ENCODE measurements at places on chromosomes 13 and 19. TPM values are rescaled to one million over a fixed set of nuclear protein-coding genes. Genes with fewer than 3 reads are reported as not detected.
A peak's percentile ranks its signal among the peaks of the same experiment; 100 is the strongest.

Gene PRR36
- total RNA-seq: 1.2 TPM

Gene IL4I1
- total RNA-seq: 5.8 TPM

Gene ADGRE3
- not detected for total RNA-seq

Gene FCGBP
- total RNA-seq: 13.9 TPM

Gene SKA3
- total RNA-seq: 35.0 TPM

Gene SLC25A41
- total RNA-seq: not detected

Gene NLRP13
- total RNA-seq: not detected

Gene OSCAR
- total RNA-seq: 44.6 TPM

Gene TNFSF11
- total RNA-seq: 0.25 TPM

DNA sequence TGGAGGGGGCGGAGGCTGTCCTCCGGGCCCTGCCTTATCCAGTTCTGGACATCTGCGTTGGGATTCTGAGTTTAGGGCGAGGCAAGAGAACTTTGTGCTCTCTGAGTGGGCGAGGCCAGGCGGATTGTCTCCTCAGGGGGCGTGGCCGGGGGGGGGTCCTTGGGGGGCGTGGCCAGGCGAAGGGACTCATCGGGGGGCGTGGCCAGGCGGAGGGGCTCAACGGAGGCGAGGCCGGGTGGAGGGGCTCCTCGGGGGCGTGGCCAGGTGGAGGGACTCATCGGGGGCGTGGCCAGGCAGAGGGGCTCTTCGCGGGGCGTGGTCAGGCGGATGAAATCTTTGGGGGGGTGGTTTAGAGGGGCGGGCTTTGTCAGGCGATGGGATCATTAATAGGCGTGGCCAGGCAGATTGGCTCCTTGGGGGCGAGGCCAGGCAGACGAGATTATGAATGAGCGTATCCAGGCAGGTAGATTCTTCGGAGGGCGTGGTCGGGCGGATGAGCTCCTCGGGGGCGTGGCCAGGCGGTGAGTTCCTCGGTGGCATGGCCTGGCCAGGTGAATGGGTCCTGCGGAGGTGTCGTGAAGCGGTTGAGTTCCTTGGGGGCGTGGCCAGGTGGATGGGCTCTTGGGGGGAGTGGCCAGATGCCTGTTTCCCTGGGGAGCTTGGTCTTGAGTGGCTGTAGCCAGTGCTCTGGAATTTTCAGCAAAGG is 10.3 kb upstream of the CACNG7 start:
- no peak overlapping the region for H3K27ac ChIP-seq
- no peaks in the 10 kb centered on the region for H3K4me1 ChIP-seq
- no peak overlapping the region for H3K4me3 ChIP-seq
- no peaks in the 10 kb centered on the region for H3K27me3 ChIP-seq
- no peaks in the 10 kb centered on the region for H3K36me3 ChIP-seq

DNA sequence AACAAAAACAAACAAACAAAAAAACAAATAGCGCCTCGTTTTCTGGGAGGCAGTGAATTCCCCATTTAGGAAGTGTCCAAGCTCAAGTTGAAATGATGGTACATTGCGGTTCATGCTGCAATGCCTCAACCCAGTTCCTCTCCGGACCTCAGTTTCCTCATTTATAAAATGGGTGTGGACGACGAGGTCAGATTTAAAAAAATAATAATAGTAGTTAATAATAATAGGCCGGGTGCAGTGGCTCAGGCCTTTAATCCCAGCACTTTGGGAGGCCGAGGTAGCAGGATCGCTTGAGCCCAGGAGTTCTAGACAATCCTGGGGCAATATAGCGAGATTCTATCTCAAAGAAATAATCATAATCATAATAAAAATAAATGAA is 15.5 kb upstream of the ERCC1 start:
- DNase-seq: no peak
- no peak overlapping the region for H3K4me3 ChIP-seq
- H3K36me3 ChIP-seq: no peaks in the 10 kb centered on the region
- H3K27ac ChIP-seq: peak overlapping the region; percentile 69
- H3K4me1 ChIP-seq: peaks cover 20% of the 10 kb centered on the region

DNA sequence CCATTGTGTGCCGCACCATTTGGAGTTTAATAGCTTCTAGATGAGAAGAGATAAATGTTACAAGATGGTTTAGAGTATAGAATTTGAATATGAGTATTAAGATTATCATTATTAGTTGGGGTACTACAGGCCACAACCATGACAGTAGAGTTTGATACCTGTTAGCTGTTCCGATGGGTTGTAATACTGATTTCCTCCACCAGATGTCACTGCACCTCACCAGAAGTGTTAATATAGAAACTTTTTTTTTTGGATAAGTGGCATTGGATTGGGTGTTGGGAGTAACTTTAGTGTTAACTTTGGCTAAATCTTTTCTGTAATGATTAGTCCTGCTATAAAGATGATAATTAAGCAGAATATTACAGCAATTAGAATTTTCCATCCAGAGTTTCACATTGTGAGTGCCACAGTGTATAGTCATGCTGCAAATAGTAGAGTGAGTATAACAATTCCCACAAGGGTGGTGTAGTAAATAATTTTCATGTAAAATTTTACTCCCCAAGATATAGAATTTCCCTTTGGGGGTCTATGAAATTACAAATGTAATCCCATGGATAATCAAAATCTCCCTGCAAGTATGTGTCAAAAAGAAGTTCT is 56.3 kb downstream of the PSG3 start:
- no peak overlapping the region for H3K4me3 ChIP-seq
- peak; percentile 7 for DNase-seq
- H3K27me3 ChIP-seq: no peaks in the 10 kb centered on the region
- H3K36me3 ChIP-seq: no peaks in the 10 kb centered on the region

GRCh38 chr13:44383945-44384344 is 10.3 kb downstream of the SERP2 start:
- no peaks in the 10 kb centered on the region for H3K36me3 ChIP-seq
- H3K4me3 ChIP-seq: no peak overlapping the region
- H3K4me1 ChIP-seq: no peaks in the 10 kb centered on the region

DNA sequence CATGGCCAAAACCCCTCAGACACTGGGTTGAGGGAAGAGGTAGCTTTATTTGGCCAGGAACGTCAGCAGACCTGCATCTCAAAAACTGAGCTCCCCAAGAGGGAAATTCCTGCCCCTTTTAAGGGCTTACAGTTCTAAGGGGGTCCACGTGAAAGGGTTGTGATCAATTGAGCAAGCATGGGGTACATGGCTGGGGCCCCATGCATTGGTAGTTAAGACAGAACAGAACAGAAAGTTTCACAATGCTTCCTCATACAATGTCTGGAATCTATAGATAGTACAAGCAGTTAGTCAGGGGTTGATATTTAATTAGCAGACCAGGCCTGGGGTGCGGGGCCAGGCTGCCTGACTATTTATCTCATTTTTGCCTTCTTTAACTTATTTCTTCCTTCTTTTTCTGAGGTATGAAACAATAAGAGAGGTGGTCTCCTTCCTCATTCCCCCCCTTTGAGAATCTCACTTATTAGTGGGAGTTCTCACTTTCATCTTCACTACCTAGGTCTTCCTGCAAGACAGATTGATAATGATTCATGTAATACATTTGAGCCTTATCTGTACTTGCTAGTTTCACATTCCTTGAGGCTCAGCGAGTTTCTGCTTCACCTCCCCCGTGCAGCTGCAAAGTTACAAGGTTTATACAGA is 84.8 kb downstream of the SLC25A15 start:
- no peak overlapping the region for H3K4me3 ChIP-seq
- H3K36me3 ChIP-seq: no peaks in the 10 kb centered on the region
- no peaks in the 10 kb centered on the region for H3K27me3 ChIP-seq

DNA sequence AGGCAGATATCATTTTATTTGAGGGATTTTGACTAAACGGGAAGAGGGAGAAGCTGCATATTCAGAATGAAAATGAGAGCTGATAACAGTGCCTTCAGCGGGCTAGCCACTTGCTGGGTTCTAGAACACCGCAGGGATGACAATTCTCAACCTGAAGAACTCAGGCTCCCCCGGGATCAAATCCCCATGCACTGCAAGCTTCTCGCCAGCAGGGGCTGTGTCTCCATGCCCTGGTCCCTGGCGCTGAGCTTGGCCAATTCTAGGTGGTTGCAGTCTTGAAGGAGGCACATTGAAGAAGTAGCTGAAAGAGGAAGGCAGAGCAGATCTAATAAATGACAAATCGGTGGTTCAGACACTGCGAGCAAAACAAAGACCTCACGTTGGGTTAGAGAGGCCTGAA is 128.7 kb downstream of the UQCRFS1 start:
- H3K36me3 ChIP-seq: no peaks in the 10 kb centered on the region
- no peak overlapping the region for H3K27ac ChIP-seq
- H3K4me3 ChIP-seq: no peak overlapping the region
- no peak for DNase-seq

DNA sequence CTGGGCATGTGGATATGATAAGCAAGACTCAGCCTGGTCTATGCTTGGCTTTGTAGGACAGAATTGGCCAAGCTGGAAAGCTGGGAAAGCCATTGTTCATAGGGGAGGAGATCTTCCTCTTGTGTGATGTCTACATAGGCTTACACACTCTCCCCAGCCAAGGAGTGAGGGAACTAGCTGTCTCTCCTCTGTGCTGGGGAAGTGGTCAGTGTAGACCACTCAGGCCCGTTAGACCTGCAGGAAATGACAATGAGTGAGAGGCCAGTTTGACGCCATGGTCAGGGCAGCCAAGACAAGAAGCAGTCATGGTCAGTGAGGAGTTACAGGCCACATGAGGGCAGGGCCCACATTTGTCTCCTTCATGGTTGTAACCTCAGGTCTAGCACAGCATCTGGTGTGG is 159.1 kb upstream of the KL start:
- no peak overlapping the region for H3K27ac ChIP-seq
- H3K27me3 ChIP-seq: no peaks in the 10 kb centered on the region
- no peaks in the 10 kb centered on the region for H3K36me3 ChIP-seq

- DNase-seq: no peak
- no peaks in the 10 kb centered on the region for H3K27me3 ChIP-seq
- no peak within 1 kb of the TSS for H3K27ac ChIP-seq
- H3K36me3 ChIP-seq: no peaks in the 10 kb centered on the region
- no peak within 1 kb of the TSS for H3K4me3 ChIP-seq
These were observed at the start of gene EDNRB for GRCh38 chr13:77918391-77919245. EDNRB (minus strand) TSS chr13:77918831; CDS start chr13:77918573, 258 bp downstream.

- peak; percentile 34 for DNase-seq
- H3K27me3 ChIP-seq: no peaks in the 10 kb centered on the region
- H3K36me3 ChIP-seq: peaks cover 4% of the 10 kb centered on the region
- peak overlapping the region; percentile 83 for H3K27ac ChIP-seq
These were observed 698 bp downstream of the BLOC1S3 start for GRCh38 chr19:45179072-45179891.

DNA sequence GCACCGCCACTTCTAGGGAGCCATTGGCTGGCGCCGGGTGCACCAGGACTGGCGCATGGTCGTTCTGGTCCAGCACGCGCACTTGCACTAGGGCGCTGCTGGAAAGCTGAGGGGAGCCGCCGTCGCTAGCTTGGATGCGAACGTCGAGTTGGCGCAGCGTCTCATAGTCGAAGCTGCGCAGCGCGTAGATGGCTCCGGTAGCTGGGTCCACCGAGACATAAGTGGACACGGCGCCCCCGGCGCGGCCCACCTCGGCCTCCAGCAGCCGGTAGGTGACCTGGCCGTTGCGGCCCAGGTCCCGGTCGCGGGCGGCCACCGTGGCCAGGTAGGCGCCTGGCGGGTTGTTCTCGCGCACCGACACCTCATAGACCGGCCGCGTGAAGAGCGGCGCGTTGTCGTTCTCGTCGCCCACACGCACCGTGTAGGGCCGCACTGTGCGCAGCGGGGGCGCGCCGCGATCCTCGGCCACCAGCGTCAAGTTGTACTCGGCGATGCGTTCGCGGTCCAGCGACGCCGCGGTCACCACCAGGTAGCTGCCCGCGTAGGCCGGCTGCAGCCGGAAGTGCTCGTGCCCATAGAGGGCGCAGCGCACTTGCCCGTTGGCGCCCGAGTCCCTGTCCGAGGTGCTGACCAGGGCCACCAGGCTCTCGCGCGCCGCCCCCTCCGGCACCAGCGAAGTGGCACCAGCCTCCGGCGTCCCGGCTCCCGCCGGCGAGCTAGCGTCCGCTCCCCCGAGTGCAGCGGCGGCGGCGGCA is 1.7 kb downstream of the PCDH8 start:
- no peak overlapping the region for H3K4me3 ChIP-seq
- no peak overlapping the region for H3K27ac ChIP-seq
- H3K4me1 ChIP-seq: no peaks in the 10 kb centered on the region

DNA sequence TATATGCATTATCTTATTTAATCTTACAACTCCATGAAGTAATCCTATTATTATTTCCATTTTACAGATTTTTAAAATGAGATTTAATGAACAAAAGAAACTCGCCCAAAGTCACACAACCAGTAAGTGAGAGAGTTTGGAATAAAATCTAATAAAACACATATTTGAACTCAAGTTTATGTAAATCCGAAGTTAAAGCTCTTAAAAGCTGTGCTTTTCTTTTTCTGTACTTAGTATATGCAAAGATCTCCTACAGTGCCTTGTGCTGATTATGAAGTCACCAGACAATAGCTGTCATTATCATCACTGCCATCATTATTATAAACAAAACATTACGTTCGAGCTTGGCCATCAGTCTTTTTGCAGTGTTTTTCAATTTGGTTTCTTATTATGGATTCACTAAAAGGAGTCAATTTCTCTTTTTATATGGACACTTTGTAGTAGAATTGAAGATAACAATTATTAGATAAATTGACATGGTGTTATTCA is 29.7 kb upstream of the ENOX1 start:
- DNase-seq: no peak
- H3K4me1 ChIP-seq: no peaks in the 10 kb centered on the region
- H3K27me3 ChIP-seq: no peaks in the 10 kb centered on the region
- no peak overlapping the region for H3K4me3 ChIP-seq

DNA sequence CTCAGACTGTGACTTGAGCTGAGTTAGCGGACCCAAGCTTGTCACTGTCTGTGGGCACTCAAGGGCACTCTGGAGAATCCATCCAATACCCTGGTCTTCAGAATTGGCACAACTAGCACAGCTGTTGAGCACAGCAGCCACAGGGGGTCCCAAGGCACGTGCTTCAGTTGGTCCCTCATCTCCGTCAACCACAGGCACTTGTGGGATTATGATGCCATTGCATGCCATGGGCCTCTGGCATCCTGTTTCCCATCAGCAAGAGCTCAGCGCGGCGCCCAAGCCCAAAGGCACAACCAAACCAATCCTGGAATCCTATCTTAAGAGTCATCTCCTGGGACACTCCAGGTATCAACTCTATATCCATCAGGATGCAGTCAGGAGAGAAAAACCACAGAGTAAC is 3.7 kb upstream of the B3GNT8 start:
- no peak overlapping the region for H3K27ac ChIP-seq
- H3K27me3 ChIP-seq: no peaks in the 10 kb centered on the region

GRCh38 chr13:80054806-80055205 is 286.1 kb downstream of the SPRY2 start:
- H3K27ac ChIP-seq: no peak overlapping the region
- no peaks in the 10 kb centered on the region for H3K27me3 ChIP-seq
- no peak overlapping the region for H3K4me3 ChIP-seq
- H3K4me1 ChIP-seq: no peaks in the 10 kb centered on the region
- no peaks in the 10 kb centered on the region for H3K36me3 ChIP-seq
